WERI-Rb-1 (cell line): ENCODE measurements at places on chromosomes 1 and 21.

DNA sequence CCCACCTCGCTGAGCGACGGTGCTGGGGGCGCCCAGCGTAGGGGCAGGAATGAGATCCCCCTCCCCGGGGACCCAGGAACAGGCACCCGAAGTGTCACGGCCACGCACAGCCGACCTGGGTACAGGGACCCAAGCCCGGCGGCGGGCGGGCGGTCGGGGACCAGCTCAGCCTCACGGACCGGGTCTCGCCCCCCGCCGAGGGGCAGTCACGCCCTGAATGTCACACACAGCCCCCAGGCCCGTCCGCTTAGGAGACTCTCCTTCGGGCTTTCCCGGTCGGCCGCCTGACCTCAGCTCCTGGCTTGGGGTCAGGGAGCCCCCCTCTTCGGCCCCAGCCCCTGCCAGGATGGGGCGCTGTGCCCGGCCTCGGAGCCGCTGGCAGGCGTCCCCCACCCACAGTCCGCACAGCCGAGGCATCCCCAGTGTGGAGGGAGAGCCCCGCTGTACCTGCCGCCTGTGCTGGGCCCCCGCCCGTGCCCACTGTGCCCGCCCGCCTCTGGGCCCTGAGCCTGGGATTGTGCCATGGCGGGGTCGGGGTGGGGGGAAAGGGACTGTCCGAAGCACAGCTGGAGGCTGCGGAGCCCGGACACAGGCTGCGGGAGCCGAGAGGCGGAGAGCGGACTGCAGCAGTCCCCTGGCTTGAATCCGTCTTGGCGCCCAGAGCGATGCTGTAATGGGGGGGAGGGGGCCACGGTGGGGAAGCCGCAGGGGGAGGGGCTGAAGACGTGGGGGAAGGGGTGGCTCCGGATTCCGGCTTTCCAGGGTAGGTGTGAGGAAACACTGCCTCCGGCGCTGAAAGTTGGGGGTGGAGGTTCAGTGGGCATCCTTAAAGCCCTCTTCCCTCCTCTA lies 627 bp upstream of the DLGAP3 start:
- peak; percentile 82 for DNase-seq

GRCh38 chr1:204782118-204782700 lies 88.5 kb upstream of the NFASC start:
- DNase-seq: no peak

- DNase-seq: no peak
These were observed 19.3 kb upstream of the PTPRC start for GRCh38 chr1:198619375-198620140.

- DNase-seq: no peak
These were observed 12.1 kb upstream of the SELENBP1 start for GRCh38 chr1:151384584-151384983.
